Kidney (tissue), 22 donors: ENCODE measurements at places on chromosomes 3 and 15.

DNA sequence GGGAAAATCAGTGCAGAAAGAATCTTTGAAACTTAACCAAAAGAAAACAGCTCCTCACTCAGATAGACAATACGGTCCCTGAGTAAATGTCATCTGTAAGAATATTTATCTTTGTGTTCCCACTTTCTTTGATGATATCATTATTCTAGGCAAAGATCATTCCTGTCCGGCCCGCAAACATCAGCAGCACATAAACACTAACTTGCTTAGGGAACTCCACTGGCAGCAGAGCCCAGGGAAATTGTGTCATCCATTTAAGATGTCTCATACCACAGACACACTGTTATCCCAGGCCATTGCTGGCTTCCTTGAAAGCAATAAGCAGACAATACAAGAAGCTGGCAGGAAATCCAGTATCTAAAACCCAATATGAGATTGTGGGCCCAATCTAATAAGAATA, 20.1 kb upstream of the CD96 start:
- DNase-seq, result no peak

- DNase-seq, result no peak
Observed at GRCh38 chr15:90055182-90055581, 47.1 kb downstream of the IDH2 start.

GRCh38 chr3:76869726-76870384, 170.0 kb upstream of the ROBO2 start:
- no peak for DNase-seq

DNA sequence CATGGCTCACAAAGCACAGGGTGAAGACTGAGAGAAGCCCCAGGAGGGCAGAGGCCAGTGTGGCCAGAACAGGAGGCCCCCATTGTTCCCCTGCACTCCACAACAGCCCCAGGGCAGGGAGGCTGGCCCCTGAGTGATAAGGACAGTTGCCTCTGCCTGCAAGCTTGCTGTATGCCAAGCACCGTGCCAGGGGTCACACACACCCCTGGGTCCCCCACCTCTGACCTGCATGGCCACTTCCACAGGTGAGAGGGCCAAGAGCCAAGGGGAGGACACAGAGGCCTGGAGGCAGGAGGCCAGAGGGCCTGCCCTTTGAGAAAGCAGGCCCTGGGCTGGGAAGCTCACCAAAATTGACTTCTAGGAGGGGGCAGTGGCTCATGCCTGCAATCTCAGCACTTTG, 23.7 kb downstream of the ATRIP start:
- DNase-seq, result no peak

DNA sequence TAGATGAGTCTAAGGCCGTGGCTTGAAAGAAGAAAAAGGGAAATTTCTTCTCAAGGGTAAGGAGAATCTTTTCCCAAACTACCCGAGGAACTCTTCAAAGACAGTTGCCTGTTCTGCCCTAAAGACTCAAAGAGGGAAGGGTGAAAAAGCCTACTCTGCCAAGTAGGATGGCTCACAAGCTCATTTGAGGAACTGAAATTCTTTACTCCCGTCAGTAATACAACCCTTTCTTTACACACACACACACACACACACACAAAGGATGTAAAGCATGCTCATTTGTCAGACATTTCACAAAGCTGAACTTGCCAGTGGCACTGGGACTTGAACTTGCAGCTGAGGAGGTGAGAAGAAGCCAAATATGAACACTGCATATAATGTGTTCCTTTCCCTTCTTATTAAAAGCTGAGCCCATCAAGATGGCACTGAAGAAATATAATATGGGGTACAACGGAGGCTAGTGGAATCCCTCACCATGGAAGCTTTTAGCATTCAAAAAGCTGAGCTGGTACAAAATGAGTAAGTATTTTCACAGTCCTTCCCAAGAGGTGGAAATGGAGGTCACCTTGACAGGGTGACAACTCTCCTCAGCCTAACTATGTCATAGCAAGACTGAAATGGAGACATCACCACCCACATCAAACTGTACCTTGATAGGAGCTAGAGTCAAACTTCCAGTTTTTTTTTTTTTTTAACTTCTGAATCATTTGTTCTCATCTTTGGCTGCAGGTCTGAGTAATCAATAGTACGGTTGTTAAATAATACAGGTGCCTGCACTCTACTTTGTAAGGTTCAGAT, 57.6 kb downstream of the TAFA4 start:
- DNase-seq, result no peak

DNA sequence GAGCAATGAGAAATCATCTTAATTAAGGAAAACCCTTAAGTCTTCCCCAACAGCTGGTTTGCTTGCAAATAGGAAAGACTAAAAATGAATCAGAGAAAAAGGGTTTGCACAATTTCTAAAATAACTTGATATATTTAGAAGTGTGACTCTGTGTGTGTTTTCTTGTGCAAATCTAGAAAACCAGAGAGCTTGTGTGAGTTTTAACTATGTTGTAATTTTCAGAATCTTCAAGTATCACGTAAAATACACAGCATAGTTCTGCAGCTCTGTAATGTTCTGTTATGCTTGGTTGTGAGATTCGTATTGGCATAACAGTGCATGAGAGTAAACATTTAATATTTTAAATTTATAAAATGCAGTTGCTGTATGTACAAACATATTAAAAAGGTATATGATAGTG, 74.7 kb upstream of the GAP43 start:
- DNase-seq, result no peak

- DNase-seq, result no peak
Observed at GRCh38 chr3:31331278-31331677, 201.4 kb upstream of the STT3B start.

DNA sequence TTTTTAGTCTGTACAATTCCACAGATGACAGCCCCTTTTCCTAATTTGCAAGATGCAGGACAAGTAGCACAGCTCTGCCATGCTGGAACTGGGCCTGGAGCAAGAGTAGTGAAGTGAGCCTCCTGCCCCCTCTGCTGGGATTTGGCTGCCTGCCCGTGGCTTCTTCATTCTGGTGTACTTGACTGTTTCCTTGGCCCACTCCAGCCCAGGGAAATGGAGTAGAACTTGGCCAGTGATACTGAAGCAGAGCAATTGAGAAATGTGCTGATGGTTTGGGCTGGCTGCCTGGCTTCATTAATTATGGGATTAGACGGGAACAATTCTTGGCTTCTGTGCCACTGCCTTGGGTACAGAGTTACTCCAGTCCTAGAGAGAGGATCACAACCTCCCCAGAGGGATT, 2.8 kb downstream of the GPD1L start:
- peak; percentile 16 for DNase-seq

- peak; percentile 20 for DNase-seq
Observed at GRCh38 chr15:61196711-61197586, 32.2 kb downstream of the RORA start.

- no peak for DNase-seq
Observed at GRCh38 chr3:77179762-77180161, 139.9 kb downstream of the ROBO2 start.

DNA sequence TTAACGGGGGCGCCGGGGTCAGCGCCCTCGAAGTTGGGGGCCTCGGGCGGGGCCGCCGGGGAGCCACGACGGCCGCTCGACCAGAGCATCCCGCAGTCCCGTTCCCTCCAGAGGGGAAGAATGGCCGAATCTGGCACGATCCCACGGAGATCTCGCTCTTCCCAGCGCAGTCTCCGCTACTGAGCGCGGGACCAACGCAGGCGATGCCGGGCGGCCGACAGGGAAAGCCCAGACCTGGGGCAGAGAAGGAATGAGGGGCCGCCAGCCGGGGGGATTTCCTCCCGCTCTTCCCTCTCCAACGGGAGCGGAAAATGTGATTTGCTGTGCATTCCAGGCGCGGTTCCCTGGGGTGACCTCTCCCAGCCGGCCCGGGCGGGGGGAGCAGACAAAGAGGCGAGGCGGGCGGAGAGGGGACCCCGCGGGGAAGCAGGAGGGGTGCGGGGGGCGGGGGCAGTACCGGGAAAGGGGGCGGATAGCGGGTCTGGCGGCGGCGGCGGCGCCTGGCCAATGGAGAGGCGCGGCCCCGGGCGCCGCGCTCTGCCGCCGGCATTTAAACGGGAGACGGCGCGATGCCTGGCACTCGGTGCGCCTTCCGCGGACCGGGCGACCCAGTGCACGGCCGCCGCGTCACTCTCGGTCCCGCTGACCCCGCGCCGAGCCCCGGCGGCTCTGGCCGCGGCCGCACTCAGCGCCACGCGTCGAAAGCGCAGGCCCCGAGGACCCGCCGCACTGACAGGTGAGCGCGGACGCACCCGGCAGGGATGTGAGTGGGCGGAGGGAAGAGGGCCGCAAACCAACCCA, at the start of gene GREM1:
Gene GREM1 (plus strand): TSS at position 579 of the 801 bp plus-strand sequence. CDS start 12,687 bp downstream, outside the sequence.
- peak; percentile 40 for DNase-seq

DNA sequence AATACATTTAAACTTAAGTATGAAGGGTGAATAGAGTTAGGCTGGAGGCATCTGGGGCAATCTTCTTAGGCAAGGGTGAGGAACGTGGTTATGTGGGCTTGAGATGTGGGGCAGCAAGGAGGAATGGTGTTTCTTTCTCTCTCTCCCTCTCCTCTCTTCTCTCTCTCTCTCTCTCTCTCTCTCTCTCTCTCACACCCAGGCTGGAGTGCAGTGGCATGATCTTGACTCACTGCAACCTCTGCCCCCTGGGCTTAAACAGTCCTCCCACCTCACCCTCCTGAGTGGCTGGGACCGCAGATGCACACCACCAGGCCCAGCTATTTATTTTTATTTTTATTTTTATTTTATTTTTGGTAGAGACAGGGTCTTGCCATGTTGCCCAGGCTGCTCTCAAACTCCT, 4.0 kb upstream of the MGA start:
- DNase-seq, result no peak

GRCh38 chr15:64343222-64343621, 12.8 kb downstream of the CSNK1G1 start:
- no peak for DNase-seq

- no peak for DNase-seq
Observed at GRCh38 chr15:20356444-20356910, 185.1 kb downstream of the GOLGA6L6 start.

DNA sequence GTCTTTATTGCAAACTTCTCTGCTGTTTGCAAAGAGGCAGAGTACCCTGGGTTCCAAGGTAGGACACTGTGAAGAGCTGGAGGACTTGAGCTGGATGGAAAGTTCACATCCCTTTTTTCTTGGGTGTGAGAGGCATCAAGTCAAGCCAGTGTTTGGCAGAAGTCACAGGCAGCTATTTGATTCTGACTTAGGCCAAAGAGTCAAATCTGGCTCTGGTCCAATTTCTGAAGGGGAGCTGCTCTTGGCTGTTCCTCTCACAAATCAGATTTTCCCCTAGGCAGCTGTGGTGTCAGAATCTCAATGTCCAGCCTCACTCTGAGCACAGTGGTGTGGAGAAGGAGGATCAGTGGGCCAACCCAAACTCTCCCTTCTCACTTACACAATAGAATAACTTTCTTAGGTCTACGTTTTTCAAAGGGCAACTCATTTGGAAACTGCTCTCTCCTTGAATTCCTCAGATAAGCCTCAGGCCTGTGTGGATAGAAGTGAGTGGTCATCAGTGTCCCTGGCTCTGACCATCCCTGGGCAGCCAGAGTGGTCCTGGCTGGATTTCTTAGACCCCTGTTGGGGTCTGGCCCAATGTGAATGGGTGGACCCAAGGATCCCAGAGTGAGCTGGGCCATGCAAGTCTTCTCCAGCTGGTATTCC, 18.2 kb upstream of the AMOTL2 start:
- DNase-seq, result no peak

GRCh38 chr15:66190746-66191145, 62.8 kb downstream of the MEGF11 start:
- no peak for DNase-seq

DNA sequence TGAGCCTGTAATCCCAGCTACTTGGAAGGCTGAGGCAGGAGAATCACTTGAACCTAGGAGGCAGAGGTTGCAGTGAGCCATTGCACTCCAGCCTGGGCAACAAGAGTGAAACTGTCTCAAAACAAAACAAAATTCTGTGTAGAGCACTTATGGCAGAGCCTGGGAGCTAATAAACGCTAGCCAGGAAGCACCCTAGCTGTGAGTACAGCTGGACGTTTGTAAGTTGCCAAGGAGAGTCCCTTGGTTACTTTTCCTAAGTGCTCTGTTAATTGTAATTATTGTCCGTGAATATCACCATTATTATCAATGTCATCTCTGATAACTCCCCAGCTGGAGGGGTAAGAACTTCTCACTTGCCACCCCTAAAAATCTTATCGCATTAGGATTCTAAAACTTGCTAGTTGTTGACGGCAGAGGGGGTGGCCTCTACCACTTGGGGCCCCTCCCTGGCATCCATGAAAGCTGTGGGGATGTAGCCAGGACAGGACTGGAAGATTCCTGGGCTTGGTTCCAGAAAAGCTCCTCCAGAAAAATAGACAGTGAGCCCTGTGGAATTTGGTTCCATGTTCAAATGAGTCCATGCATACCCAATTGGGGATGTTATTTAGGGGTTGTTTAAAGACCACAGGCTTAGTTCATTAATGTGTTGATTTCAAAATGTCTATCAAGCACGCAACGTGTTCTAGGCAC, 9.9 kb upstream of the KLHL25 start:
- DNase-seq, result no peak
